Smooth muscle cell of the brain vasculature (primary cell): ENCODE measurements at places on chromosomes 7 and 10.

GRCh38 chr7:73366990-73367389 is 39.0 kb downstream of the FKBP6 start:
- DNase-seq: no peak

- DNase-seq: no peak
Measured at GRCh38 chr7:46315891-46316290, 394.8 kb upstream of the IGFBP3 start.

DNA sequence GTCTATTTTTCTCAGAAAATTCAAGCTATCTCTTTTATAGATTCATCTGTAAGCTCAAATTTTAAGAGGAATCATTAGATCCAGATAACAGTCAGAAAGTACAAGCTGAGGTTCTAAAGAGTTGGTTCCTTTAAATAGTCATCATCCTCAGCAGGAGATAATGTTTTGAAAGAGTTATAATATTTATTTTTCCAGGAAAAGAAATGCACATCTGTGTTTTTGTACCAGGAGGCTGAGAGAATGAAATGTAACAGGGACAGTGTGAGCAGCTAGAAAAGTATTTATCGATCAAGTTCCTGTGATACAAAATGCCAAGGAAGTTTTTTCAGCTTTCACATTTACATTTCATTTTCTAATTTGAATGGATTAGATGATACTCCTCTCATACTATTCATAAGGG is 120.2 kb upstream of the LRRTM3 start:
- DNase-seq: peak; percentile 56

GRCh38 chr10:89029785-89030437 is 39.3 kb downstream of the FAS start:
- DNase-seq: peak; percentile 39

DNA sequence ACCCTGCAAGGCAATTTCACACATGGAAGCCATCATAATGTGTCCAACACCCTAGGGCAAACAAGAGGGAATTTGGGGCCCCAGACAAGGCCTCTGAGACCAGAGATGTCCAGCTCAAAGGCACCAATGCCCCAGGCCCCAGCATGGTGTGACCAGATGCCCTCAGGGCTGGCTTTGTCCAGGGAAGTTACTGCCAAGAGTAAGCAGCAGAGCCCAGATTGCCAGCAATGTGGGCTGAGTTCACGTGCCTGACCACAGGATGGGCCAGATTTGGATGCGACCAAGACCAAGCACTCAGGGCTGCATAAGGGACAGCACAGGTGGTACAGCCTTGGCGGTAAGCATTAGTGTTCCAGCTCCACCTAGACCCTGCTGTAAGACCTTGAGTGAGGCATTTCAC is 12.7 kb downstream of the MYOF start:
- no peak for DNase-seq

GRCh38 chr7:50788382-50788781 is 5.7 kb upstream of the GRB10 start:
- DNase-seq: no peak

GRCh38 chr10:115063701-115064658 is 29.2 kb upstream of the ATRNL1 start:
- DNase-seq: no peak

DNA sequence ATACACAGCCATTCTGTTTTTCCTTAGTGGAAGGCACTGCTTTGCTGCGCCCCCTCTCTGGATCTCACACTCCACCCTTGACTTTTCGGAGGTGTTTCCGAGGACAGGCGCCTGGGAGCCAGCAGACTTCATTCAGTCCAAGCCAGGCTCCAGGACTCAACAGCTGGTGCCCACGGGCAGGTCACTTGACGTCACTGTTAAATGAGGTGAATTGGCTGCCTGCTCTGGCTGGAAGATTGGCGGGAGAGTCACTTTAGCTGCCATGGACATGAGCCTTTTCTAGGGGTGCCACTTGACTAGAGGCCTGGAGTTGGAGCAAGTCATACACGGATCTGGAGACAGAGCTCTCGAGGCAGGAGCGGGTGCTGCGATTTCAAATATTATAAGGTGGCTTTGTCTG is 3.2 kb downstream of the HTRA1 start:
- DNase-seq: no peak

DNA sequence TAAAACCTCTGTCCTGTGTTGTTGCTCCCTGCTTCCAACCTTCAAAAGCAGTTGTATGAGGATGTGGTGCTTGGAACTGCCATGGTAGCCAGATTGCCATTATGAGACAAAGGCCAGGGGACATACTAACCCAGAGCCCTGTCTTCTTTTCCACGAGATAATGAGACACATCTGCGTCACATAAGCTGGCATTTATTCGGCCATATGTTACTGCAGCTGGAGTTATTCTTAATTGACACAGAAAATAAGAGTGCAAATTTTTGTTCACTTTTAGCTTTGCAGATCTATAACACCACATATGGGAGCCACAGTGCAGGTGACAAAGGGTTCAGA is 15.5 kb upstream of the PDLIM1 start:
- no peak for DNase-seq

DNA sequence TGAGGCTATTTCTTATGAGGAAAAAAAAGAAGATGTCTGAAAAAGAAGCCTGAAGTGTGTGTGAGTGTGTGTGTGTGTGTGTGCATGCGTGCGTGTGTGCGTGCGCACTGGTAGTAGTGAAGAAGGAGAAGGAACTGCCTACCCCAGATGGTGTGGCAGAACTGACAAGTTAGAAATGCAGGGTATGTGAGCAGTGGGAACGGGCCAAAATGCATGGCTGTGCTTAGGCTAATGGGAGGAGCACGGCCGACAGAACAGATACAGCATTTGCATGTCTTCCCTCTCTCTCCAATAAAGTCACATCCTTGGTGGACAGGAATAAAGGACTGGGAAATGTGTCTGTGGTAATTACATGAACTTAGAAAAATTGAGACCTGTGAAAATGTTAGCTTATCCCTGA is 94.3 kb downstream of the IDE start:
- DNase-seq: no peak

- DNase-seq: no peak
Measured at GRCh38 chr7:50957855-50958254, 175.2 kb upstream of the GRB10 start.

- peak; percentile 46 for DNase-seq
Measured at GRCh38 chr10:115402699-115403098, 309.5 kb downstream of the ATRNL1 start.

DNA sequence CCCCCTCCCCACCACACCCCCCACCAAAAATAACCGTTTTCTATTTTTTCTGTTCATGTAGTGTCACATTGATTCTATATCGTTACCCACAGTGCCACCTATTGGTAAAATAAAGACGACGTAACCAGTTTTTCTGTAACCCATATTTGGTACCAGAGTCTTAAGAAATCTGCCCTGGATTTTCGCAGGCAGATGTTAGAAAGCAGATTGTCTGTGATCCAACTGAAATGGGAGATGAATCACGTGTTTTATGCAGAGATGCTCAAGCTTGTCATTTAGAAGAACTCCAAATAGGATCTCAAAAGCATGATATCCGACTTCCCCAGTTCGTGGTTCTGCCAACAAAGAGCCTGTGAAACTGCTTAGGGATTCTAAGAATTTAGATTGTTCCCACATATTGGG is 261.1 kb upstream of the CSTF2T start:
- DNase-seq: no peak

DNA sequence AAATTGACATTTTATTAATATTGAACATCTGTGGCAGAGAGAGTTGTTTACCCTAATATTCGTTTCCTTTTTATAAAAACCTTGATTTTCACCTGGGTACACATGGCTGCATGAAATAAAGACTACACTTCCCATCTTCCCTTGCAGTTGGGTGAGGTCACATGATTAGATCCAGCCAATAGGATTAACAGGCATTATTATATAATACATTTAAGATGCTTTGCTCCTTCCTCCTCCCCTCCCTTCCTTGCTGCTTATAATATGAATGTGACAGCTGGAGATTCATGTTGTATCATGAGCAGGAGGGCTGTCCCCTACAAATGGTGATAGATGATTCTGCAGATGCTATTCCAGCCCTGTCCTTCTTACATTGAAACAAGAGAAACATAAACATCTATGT is 146.6 kb downstream of the SH2D4B start:
- DNase-seq: no peak

GRCh38 chr10:76883596-76883995 is 754.0 kb downstream of the KCNMA1 start:
- DNase-seq: no peak

GRCh38 chr10:71975871-71976725 is 11.9 kb downstream of the CHST3 start:
- no peak for DNase-seq

DNA sequence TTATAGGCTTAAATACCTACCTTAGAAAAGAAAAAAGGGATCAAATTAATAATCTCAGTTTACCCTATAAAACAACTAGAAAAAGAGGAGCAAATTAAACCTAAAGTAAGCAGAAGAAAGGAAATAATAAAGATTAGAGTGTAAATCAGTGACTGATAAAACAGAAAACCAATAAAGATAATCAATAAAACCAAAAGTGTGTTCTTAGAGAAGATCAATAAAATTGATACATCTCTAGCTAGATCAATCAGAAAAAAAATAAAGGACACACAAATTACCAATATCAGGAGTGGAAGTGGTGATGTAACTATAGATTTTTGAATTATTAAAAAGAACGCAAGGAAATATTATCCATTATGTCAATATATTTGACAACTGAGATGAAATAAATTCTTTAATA is 69.2 kb upstream of the NAMPT start:
- DNase-seq: no peak

- DNase-seq: no peak
Measured at GRCh38 chr10:77081481-77081891, 556.1 kb downstream of the KCNMA1 start.

DNA sequence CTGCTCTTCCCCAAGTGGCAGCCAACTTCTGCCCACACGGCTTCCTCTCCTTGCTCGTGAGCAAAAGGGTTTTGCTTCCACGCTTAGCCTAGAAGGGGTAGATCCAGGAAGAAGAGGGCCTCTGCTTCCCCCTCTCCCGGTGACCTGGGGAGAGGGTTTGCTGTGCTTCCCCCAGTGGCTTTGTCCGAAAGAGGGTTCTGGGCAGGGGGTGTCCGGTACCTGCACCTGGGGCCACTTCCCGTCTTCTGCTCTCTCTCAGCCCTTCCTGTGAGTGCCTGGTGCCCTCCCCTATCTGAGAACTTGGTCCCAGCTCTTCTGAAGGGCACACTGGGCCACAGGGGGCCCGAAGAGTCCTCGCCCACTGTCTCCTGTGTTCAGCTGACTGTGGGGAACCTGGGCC is 11.3 kb downstream of the JAKMIP3 start:
- no peak for DNase-seq

- DNase-seq: no peak
Measured at GRCh38 chr7:142629588-142630260, 119.5 kb upstream of the PRSS1 start.

- DNase-seq: no peak
Measured at GRCh38 chr7:105591522-105591921, 10.2 kb upstream of the EFCAB10 start.

DNA sequence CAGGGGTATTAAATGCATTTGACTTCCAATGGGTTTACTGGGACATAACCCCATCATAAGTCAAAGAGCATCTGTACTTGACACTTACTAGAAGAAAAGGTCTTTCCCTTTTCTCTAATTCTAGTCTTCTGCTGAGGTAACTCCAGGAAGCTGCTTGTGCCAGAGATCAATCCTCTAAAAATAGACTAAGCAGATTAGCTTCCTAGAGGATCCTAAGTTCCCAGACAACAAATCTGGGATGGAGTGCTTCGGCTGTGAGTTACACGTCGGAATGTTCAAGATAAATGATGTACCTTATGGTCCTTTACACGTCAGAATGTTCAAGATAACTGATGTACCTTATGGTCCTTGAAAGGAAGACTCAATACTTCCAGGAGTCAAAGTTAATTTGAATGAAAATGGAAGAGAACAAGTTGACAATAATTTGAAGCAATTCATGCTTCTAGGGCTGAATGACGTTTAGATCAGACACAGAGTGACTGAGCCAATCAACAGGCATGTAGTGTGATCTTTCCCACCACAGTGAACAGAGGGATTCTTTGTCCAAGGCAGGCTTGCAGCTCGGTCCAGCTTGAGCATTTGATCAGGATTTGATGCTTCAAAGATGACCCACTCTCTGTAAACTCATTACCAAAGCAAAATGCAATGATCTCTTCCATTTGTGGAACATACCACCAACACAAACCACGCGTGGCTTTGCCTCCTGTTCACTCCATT is 63.8 kb downstream of the SLC37A3 start:
- no peak for DNase-seq

GRCh38 chr7:131159961-131160361 is 167.7 kb upstream of the MKLN1 start:
- no peak for DNase-seq
